ENCODE measurements at places on chromosomes 16 and 17.

GRCh38 chr17:48123111-48123510 is 15.5 kb downstream of the SNX11 start:
- DNase-seq: no peak

DNA sequence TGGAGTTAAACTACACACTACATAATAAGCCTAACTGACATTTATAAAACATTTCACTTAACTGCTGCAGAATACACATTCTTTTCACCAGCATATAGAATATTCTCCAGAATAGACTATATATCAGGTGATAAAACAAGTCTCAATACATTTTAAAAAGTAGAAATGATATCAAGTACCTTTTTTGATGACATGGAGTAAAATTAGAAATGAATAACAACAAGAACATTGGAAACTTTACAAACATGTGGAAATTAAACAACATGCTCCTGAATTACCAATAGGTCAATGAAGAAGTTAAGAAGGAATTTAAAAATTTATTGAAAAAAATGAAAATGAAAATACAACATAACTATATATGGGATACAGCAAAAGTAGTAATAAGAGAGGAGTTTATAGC is 47.5 kb upstream of the CES5A start:
- no peak for DNase-seq

GRCh38 chr16:6892966-6893365 is 439.7 kb upstream of the RBFOX1 start:
- no peak for DNase-seq

- DNase-seq: no peak
Measured at GRCh38 chr17:63040816-63041215, 74.8 kb downstream of the TANC2 start.

DNA sequence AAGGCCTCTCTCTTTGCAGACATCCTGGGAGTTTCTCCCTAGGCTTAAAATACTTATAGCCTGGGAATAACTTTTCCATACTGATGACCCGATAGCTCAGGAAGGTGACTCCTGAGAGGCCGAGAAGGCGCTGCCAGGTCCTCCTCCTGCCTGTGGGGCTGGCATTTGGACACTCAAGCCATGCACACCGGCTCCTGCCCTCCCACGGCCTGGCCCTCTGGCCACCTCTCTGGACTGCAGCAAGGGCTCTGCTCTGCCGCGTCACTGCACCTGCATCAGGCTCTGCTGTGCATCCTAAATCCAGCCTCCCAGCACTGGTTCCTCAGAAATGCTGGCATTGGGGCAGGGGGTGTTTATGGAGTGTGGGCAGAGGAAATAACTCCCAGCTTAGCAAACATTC is 14.2 kb downstream of the KCNG4 start:
- DNase-seq: no peak

DNA sequence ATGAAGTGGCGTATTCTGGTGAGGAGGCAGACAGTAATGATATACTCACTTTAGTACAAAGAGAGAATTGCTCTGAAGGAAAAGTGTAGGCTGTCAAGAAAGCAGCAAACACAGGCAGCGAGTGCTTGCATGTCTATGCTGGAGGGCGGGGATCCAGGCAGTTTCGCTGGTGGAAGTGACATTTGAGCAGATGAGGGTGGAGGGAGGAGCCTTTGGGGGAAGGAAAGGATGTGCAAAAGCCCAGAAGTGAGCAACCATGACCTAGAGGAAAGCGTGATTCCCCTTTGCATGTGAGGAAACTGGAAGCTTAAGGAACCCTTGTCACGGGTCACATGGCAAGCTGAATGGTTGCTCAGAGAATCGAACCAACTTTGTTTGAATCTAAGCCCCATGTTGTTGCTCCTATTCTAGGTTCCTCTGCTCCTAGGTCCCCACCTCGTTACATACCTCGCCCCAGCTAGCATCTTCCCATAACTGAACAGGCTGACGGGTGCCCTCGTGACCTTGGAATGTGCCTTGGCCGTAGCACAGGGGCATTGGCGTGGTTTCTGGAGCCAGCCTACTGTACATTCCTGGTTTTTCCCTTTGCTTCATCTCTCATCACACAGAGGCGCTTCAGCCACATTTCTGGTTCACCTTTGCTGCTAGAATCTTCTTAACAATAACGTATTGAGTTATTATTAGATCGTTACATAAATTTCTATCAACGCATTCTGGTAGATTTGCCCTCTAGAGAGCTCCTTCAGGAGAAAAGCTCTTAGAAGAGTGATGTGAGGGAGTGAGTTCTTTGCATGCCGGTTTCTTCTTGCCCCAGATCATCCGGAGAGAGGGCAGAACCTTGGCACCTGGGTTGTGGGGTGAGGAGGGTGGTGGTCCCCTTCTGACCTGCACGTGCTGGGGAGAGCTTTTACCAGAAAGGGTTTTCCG is 191.8 kb downstream of the SNX29 start:
- no peak for DNase-seq

DNA sequence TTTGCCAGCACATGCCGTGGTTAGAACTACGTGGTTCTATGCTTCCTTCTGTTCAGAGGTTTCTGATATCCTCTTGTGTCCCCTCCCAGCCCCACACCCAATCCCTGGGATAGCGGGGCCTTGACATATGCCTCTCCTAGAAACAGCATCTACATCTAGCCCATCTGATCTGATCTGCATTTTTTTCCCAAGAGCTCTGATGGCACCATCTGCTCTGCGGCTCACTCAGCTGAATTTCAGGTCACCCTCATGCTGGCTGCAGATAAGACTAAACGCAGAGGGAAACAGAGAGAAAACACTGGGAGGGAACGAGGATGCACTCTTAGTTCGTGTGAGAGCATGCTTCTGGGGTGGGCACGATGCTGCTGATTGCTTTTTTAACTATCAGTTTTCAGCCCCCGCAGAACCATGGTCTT is 10.7 kb downstream of the WIPI1 start:
- no peak for DNase-seq

GRCh38 chr16:86363057-86363490 is 147.3 kb upstream of the FOXF1 start:
- DNase-seq: no peak

GRCh38 chr17:44293509-44294226 is 14.7 kb upstream of the RUNDC3A start:
- DNase-seq: no peak

DNA sequence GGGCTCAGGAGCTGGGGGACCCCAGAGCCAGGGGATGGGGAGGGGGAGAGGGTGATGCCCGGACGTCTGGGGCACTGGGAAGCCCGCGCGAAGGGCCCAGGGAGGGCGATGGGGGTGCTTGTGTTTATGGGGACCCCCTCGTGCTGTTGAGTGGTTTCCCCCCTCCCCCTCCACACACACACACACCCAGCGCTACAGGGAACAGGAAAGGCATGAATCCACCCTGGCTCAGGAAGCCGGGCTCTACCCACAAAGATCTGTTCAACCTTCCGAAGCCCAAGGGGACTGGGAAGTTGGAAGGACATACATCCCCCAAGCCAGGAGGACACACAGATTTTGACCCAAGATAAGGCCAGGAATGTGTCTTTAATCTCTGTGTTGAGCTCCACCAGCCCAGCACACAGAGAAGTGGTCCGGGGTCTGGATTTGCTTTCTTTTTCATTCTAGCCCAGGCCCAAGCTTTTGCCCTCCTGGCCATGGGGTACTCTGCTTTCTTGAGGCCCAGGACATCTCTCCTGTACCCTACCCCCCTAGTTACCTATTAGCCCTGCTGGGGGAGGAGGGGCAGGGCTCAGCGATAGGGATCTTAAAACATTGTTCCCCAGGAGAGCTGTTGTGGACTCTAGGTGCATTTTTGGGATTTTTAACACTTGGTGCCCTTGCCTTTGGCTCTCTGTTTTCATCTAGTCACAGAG is 1.2 kb downstream of the UBALD2 start:
- DNase-seq: no peak

- no peak for DNase-seq
Measured at GRCh38 chr17:8350339-8350738, 10.7 kb downstream of the ODF4 start.

DNA sequence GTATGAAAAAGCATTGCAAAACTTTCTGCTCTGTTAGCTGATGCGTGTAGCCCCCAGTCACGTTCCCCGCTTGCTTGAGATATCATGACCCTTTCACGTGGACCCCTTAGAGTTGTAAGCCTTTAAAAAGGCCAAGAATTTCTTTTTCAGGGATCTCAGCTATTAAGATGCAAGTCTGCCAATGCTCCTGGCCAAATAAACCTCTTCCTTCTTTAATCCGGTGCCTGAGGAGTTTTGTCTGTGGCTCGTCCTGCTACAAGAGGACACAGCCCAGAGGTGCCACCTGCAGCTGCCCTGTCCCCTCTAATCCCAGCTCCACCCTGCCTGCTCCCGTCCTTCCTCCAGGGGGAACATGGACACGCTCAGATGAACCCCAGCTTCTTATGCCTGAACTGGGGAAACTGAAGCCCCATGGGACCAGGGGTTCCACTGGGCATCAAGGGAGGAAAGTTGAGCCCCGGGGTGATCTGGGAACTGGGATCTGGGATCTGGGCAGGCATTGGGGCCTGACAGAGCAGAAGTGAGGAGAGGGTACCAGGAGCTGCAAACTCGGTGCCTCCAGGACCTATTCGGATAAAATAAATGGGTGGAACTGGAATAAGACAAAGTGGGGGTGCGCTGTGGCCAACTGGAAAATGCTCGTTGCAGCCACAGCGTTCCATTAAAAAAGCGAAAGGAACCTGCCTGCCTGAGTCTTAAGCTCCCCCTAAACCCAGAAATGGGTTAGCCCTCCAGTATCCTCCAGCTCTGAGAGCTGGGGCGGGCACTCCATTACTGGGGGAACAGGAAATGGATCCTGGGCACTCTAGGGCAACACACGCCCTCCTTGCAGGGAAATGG is 19.7 kb downstream of the QPRT start:
- DNase-seq: no peak

DNA sequence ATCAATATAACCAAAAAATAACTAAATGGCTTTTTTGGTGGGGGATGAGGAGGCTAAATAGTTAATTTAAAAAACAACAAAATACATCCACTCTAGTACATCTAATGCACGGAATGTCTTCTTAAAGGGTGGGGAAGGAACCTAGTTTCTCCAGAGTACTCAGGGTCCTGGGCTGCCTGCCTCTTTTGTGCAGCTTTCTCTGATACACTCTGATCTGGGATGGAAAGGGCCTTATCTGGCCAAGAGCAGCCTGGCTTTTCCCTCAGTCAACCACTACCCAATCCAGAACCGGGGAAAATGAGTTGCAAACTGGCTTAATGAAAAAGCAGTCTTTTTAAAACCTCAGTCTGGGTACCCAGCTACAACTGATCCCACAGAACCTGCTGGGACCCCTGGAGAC is 42.9 kb downstream of the DCUN1D3 start:
- no peak for DNase-seq

- DNase-seq: no peak
Measured at GRCh38 chr16:65494609-65495008, 372.7 kb upstream of the CDH11 start.

DNA sequence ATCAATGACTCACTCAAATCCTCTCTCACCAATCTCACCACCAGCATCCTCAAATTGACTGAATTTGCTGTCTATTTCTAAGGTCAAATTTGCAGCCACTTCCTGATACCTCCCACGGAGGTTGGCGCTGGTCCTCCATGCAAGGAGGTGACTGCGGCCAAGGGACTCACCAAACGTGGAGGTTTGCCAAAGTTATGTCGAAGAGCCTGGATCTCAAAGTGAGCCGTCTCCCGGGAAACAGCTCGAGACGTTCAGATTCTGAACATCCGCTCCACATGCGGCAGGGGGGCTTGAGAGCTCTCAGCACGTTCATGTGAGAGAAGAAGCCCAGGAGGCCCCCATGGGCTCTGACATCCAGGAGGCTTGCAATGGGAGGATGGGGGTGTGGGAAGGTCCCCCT is 22.6 kb downstream of the LGALS3BP start:
- DNase-seq: no peak

GRCh38 chr17:66953630-66954020 is 10.9 kb upstream of the CACNG4 start:
- DNase-seq: no peak

GRCh38 chr16:22016927-22017326 is 9.0 kb downstream of the MOSMO start:
- no peak for DNase-seq

DNA sequence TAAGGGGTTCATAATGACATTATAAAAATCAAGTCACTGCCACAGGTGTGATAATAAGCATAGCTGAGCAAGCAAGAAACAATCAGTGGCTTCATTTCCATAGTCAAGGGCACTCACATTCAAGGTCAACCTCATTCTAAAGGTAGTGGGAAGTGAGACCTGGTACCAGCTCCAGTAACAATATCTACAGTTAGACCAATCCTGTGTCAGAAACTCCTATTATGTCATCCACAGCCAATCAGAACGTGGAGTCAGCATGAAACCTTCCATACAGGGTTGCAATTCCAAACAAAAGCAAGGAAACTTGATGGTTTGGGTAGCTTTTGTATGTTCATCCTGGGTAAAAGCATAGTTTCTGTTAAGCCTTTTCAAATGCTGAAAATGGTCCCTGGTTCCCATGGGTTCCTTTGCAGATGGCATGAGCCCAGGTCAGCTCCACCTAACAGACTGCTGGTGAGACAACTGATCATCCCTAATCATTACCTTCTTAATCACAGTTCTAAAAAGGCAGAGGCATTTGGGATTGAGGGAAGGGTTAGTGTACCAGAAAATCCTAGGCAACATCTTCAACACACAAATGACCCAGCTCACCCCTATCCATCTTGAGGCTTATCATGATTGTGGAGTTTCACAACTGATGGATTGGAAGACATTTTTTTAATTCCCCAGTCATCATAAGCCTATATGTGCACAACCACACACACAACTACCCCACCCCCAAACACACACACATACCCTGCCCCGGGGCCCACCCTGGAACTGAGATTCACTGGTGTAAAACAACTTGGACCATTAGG is 30.4 kb downstream of the TEX2 start:
- DNase-seq: no peak

- no peak for DNase-seq
Measured at GRCh38 chr16:63361032-63361624, 1324.9 kb upstream of the CDH8 start.

GRCh38 chr16:66908116-66908515 is 10.6 kb downstream of the CDH16 start:
- DNase-seq: no peak

DNA sequence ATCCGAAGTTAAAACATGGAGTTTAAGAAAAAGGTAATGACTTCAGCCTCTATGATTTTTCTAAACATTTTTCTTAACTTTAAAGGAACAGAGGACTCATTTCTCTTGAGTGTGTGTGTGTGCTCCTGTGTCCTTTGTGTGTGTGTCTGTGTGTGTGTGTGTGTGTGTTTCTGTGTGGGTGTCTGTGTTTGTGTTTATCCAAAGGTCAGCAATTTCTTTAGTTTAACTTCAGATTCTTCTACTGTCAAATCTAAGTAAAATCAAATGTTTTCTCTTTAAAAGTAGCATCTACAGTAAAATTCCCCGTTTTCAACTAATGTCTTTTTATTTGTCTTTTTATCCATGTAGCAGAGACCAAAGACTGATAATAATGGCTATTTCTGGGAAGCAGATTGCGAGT is 31.8 kb downstream of the HSBP1 start:
- no peak for DNase-seq

DNA sequence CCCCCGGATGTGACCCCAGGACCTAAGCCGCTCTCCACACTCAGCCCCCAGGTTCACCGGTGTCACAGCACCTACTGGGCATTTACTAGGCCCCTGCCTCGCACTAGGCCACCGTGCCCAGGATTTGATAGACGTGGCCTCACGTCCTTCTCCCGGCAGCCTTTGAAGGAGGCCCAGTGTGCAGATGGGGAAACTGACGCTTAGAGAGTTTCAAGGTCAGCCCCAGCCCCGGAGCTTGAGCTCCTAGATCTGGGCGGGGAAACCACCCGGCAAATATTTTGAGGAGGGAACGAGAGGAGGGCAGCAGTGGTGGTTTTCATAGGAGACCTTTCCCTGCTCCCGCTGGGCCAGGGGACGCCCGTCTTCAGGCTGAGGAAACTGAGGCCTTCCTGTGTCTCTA is 10.3 kb downstream of the ZFPM1 start:
- no peak for DNase-seq
